Cerebellar nuclear complex (tissue), 1 donor: ENCODE measurements at places on chromosomes 2 and 18.

DNA sequence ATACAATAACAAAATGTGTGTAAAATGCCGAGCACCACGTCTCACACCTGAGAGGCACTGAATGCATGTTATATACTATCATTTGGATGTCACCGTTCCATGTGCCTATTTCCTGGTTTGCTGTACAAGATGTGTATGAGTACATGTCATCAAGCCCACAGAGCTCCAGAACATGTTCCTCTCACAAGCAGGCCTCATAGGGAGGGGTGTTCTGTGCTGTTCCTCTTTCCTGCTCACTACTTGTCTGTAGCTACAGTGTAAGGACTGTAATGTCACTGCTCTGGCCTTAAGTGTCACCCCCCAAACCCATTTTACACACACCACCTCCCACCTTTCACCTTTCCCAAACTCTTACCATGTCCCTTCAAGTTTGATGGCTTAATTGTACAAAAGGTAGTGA is 1.8 kb downstream of the AFF3 start:
- DNase-seq, result no peak

DNA sequence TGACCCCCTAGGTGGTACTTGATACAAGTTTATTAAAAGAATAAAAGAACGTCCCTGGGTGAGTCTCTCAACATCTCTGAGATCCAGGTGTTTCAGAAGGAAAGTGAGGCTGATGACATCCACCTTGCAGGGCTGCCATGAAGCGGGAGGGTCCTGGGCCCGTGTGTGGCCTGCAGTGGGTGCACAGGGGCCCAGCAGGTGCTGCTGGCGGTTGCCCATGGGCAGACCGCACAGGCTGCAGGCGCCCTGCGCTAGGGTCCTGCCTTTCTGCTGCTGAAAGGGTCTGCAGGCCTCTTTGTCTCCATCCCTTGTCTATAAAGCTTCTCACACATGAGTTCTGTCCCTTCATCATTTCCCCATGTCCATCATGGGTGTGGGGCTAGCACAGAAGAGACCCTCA is 247.0 kb downstream of the TFCP2L1 start:
- DNase-seq, result no peak

DNA sequence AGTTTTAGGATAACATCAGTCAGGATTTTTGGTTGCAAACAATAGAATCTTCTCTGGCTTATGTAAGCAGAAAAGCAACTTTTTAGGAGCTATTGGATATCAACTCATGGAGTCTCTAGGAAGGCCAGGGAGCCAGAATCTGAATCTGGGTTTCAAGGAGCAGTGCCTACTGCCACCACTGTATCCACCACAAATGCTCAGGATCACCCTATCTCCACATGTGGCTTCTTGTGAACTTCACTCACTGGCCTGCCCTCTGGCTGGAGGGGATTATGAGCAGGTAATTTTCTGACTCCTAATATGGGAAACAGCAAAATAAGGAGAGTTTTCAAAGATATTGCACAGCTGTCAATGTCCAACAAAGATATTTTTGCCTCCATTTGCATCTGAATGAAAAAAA is 142.9 kb downstream of the PKP4 start:
- DNase-seq, result no peak

DNA sequence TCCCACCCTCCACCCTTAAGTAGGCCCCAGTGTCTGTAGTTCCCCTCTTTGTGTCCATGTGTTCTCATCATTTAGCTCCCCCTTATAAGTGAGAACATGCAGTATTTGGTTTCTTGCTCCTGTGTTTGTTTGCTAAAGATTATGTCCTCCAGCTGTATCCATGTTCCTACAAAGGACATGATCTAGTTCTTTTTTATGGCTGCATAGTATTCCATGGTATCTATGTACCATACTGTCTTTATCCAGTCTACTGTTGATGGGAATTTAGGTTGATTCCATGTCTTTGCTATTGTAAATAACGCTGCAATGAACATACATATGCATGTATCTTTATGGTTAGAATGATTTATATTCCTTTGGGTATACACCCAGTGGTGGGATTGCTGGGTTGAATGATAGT is 150.1 kb upstream of the PGAP1 start:
- no peak for DNase-seq

DNA sequence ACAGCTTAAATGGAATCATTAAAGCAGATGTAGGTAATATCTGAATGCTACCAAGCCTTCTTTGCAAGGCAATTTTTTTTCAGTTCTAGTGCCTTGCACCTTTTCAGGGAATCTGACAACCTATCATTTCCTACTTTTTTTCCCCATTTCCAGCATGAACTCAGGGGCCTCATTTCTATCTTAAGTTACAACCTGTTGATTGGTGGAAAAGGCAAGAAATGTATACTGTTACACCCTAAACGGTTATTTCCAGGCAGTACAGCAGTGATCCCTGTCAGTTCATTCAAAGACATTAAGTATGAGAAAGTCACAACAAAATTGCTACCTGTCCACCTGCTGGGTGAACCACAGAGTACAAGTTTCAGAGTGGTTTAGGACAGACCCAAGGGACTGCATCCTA is 171.2 kb upstream of the PIK3C3 start:
- DNase-seq, result no peak
